ENCODE measurements at places on chromosomes 5 and 9. TPM values are rescaled to one million over a fixed set of nuclear protein-coding genes. Genes with fewer than 3 reads are reported as not detected.

GRCh38 chr9:4084435-4084818 is 215.4 kb downstream of the GLIS3 start:
- H3K27ac ChIP-seq = peak overlapping the region; percentile 74
- H3K4me3 ChIP-seq = peak overlapping the region; percentile 11
- no peaks in the 10 kb centered on the region for H3K27me3 ChIP-seq
- peaks cover 46% of the 10 kb centered on the region for H3K4me1 ChIP-seq
- peak; percentile 76 for DNase-seq

DNA sequence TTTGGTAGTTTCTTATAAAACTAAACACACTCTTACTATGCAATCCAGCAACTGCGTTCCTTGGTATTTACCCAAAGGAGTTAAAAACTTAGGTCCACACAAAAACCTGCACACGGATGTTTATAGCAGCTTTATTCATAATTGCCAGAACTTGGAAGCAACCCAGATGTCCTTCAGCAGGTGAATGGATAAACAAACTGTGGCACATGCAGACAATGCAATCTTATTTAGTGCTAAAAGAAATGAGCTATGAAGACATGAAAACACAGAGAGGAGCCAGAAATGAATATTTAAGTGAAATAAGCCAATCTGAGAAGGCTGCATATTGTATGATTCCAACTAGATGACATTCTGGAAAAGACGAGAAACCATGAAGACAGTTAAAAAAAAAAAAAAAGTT is 10.7 kb downstream of the WNK2 start:
- no peaks in the 10 kb centered on the region for H3K36me3 ChIP-seq
- H3K27ac ChIP-seq = peak overlapping the region; percentile 56
- no peaks in the 10 kb centered on the region for H3K4me1 ChIP-seq
- DNase-seq = no peak
- H3K4me3 ChIP-seq = no peak overlapping the region

Gene FAXDC2
- total RNA-seq = 85.0 TPM

DNA sequence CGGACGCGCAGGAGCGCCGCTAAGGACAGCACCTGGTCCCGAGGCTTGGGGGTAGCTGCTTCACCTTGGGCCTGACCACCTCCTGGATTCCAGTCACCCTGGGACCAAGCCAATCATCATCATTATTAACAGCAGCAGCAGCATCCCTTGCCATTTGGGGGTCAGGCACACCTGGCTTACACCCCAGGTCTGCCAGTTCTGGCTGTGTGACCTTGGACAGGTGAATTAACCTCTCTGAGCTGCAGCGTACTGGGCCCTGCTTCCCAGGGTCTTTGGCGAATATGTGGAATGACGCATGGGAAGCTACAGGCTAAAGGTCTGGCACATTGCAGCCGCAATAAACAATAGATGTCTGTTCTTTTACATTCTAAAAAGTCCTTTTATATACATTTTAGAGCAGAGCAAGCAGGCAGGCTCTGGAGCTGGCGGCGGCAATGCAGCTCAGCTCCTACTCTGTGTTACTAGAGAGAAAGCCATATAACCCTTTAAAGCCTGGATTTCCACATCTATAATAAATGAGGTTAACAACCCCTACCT is 97.8 kb upstream of the CPLX2 start:
- no peak for DNase-seq
- H3K27me3 ChIP-seq = peaks cover 5% of the 10 kb centered on the region
- no peaks in the 10 kb centered on the region for H3K4me1 ChIP-seq
- no peaks in the 10 kb centered on the region for H3K36me3 ChIP-seq
- no peak overlapping the region for H3K4me3 ChIP-seq

Gene OMD
- 17.1 TPM for total RNA-seq
